ENCODE measurements at places on chromosomes 1 and 21.

- DNase-seq, result no peak
Measured at GRCh38 chr1:31488528-31488927, 75.5 kb downstream of the SERINC2 start.

- no peak for DNase-seq
Measured at GRCh38 chr1:164583835-164584539, 25.0 kb downstream of the PBX1 start.

- DNase-seq, result no peak
Measured at GRCh38 chr1:44405798-44406736, 1.0 kb downstream of the RNF220 start.

DNA sequence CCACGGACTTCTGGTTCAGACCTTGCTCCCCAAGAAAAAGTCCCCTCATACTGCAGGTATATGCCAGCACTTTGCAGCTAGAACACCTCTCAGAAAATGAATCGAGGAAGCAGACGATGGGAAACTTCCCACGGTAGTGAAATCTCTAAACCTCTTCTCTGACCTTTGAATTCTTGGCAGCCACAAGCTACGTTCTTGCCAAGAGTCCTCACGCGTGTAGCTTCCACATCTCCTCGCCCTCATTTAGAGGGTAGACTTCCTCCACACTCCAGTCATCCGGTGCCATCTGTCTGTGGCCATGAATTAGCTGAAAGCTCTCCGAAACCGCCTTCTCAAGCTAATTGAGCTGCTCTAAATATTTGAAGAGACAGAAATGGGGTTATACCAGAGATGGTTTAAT is 127.8 kb downstream of the RGS7 start:
- DNase-seq, result no peak

DNA sequence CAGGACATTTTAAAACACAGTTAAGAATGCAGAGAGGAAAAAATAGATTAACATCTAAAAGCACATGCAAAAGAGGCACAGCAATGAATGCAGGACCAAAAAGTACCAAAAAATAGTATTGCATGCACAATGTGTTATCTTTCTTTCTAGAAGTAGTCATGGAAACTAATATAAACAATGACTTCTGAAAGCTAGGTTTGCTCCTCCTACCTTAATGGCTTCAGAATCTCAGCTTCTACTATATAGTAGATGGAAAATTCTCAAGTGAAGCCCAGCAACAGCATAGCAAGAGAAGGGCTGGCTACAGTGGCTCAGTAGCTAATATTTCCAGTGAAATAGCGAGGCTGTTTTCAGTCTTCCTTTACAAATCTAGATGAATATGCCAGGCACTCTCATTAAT is 125.1 kb downstream of the CRB1 start:
- DNase-seq, result no peak

Measured in kidney capillary endothelial cell (primary cell).